Hindlimb muscle (tissue), 1 donor: ENCODE measurements at places on chromosomes 7 and 10. TPM values are rescaled to one million over a fixed set of nuclear protein-coding genes. Genes with fewer than 3 reads are reported as not detected.

GRCh38 chr10:96287392-96288105 is 16.2 kb upstream of the BLNK start:
- DNase-seq, result no peak

DNA sequence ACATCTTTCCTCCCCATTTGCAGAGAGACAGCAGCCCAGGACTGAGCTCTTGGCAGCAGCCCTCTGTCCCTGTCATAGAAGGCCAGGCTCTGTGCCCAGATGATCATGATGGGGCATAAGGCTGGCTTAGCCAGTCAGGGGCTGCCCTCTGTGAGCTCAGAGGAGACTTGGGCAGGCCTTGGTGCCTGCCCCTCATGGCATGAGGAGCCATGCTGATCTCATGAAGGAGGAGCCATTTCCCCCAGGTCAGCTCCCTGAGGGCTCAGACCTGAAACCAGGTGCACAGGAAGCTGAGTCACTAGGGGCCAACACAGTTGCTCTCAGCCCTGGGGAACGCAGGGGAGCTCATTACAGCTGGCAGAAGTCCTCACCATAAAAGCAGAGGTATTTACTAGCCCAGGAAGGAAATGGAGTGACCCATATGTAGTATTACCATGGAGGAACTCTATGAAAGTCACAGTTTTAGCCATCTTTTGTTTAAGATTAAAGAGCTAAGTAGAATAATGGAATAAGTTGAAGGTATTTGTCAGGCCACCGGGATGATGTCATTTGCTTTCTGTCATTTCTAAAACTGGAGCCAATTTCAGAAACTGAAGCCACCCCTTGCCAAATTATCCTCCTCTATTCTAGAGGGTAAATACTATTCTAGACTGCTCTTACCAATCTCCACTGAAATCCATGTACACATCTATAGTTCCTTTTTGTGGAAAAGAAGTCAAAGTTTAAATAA is 362.4 kb upstream of the ZNF32 start:
- no peak for DNase-seq

DNA sequence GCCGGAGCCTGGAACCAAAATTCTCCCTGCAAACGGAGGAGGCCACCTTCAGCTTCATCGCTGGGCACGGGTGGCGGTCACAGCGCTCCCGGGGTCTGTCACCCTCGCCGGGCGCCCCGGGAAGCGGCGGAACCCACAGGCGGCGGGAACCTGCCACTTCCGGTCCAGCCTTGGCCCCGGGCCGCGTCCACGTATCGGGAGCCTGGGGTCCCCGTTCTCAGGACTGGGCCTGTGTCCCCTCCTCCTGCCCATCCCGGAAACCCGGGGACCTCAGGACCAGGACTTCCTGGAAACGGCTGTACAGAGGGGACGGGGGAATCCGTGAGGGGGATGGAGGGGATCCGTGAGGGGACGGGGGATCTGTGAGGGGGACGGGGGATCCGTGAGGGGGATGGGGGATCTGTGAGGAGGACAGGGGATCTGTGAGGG is 25.4 kb downstream of the PDGFA start:
- DNase-seq, result no peak

DNA sequence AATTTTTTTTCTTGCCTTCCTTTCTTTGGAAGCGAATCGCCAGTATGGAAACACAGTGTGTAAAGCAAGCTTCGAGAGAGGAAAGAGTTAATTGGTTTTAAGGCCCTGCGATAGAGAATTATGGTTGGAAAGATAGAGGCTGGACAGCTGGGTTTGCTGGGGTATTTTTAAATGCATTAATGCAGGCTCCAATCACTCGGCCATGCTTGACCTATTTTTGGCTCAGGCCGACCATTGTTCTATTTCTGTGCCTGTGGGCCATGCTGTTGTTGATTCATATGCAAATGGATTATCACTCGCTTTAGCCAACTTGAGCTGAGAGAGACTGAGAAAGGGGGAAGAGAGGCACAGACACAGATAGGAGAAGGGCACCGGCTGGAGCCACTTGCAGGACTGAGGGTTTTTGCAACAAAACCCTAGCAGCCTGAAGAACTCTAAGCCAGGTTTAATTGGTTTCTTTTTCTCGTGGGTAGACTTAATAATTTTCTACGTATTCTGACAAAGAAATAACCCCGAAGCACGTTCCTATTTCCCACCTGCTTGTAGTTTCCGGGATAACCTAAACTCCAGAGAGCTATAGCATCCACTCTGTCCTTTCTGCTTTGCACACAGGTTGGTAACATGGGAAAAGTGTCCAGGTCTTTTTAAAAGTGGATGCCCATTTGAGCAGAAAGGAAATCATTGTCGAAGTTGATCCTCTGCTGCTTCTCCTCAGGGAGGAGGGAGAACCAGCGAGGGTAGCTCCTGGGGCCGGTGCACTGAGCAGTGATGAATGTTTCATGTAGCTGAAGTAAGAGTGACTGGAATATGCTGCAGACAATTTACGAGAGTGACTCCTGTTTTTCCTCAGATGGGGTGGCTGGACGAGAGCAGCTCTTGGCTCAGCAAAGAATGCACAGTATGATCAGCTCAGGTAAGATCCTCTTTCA is at the start of gene HDAC9:
TSS of gene HDAC9 (plus strand) at position 338 of the 929 bp plus-strand sequence. CDS start at position 892, 554 bp downstream.
- peak; percentile 46 for DNase-seq

Gene MICALL2
- 7.4 TPM for polyA plus RNA-seq

Gene TMEM273
- 6.3 TPM for polyA plus RNA-seq

DNA sequence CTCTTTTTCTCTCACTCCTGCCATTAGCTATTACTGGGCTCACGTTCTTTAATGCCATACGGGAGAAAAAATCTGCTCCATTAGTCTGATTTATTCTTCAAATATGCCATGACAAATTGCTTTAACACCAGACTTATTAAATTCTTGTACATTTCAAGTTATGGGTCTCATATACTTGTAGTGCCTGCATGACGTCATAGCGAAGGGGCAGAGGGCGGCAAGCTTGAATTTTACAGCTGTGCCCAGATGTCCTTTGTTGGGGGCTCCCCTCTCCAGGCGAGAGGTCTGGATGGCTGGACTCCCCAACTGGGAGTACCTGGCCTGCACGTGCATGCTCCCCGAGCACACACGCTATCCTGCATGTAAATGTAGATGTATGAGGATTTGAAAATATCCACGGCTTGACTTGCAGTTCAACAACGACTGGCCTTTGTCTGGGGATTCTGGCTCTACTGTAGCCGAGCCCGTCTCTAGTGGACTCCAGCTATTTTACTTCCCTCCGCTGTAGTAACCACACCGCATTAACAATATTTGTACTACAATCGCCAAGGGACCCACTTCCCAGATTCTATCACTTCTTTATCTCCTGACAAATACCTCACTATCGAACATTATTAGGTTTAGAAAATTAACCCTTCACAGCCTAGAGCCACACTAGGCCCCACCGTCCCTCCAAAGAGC is 79.5 kb downstream of the EBF3 start:
- DNase-seq, result no peak

Gene CPN1
- polyA plus RNA-seq, result not detected

- DNase-seq, result no peak
Observed at GRCh38 chr7:26156451-26157420, 4.7 kb downstream of the NFE2L3 start.

GRCh38 chr10:89263091-89263490 is 11.5 kb upstream of the LIPA start:
- no peak for DNase-seq

DNA sequence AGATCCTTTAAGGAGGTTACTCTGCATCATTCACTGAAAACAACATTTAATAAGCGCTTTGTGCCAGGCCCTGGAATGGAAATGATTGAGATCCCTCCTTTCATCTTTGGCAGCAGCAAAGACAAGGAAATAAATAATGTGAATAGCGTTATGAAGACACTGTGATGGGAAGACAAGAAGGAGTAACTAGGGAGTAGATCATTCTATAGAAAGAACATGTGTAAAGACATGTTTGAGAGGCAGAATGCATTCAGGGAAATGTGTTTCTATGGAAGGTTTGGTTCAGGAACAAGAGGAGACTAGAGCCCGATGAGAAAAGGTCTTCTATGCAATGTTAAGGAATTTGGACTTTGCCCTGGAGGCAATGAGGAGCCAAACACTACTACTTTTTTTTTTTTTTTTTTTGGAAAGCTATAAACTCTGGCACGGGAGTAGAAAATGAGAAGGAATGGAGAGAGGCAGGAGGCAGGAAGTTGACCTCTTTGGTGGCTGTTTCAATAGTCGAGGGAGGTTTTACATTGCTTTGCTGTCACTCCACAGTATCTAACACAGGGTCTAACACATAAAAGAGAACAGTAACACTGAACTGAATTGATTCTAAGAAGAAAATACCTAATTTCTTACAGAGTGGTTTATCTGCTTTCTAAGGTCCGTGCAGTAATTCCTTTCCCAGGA is 44.9 kb downstream of the SMURF1 start:
- no peak for DNase-seq

Gene TMEM213
- polyA plus RNA-seq, result 0.13 TPM

Gene GIMAP8
- polyA plus RNA-seq, result 7.3 TPM

DNA sequence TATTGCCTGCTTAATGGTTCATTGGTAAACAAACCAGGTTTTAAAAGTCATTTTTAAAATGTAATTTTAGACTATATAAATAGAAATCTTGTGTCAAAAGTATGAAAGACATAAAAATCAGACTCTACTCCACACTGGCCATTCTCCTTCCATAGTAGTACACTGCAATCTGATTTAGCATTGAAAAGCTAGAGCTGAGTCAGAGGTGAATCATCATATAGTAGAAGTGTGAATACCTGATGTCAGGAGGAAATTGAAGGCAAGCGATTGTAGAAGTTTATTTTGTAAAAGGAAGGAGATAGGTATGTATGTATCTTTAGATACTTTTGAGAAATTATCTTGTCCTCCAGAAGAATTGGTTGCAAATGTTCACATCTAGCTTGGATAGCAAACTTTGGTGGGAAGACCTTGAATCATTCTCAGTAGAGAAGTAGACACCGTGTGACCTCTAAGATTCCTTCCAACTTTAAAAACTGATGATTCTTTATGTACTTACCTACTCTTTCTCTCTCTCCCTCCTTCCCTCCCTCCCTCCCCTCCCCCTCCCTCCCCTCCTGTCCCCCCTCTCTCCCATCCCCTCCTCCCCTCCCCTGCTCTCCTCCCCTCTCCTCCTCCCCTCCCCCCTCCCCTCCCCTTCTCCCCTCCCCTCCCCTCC is 88.1 kb downstream of the BTAF1 start:
- DNase-seq, result no peak

DNA sequence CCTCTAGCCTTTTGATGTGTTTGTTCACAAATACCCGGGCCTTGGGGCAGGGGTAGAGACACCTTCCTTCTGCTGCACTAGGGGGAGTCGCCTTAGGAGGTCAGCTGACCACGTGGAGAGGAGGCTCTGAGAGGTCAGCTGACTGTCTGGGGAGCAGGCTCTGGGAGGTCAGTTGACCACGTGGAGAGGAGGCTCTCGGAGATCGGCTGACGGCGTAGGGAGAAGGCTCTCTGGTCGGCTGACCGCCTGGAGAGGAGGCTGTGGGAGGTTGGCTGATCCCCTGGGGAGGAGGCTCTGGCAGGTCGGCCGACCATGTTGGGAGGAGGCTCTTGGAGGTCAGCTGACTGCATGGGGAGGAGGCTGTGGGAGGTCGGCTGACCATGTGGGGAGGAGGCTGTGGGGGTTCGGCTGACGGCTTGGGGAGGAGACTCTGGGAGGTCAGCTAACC is 59.6 kb upstream of the LYZL1 start:
- no peak for DNase-seq

Gene GPR158
- not detected for polyA plus RNA-seq

DNA sequence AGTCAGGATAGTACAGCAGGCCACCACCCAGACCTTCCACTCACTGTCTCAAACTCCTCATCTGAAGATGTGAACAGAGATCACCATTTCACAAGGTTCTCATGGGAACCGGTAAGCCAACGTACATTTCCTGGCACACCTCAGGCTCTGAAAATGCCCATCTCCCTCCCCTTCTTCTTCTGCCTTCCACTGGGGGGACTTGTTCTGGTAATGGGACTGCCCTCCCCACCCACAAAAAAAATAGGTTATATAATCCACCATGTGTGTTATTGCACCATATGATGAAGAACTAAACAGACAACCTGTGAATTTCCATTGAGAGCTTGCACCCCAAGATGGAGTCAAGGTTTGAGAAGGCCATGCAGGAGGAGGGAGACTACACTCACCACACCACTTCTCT is 42.1 kb upstream of the IKZF1 start:
- DNase-seq, result no peak

GRCh38 chr7:157475095-157475494 is 138.3 kb downstream of the DNAJB6 start:
- no peak for DNase-seq

Gene AKR1C8
- not detected for polyA plus RNA-seq

GRCh38 chr10:60848126-60848525 is 69.8 kb downstream of the CDK1 start:
- peak; percentile 68 for DNase-seq

- no peak for DNase-seq
Observed at GRCh38 chr7:158133515-158134271, 453.9 kb downstream of the PTPRN2 start.
